Activated CD4-positive, alpha-beta T cell treated with anti-CD3 and anti-CD28 coated beads, Interleukin-2, amount 10 ng/mL, durations not matched to agents 7 days and 5 days (primary cell): ENCODE measurements at places on chromosomes 1 and 21.

DNA sequence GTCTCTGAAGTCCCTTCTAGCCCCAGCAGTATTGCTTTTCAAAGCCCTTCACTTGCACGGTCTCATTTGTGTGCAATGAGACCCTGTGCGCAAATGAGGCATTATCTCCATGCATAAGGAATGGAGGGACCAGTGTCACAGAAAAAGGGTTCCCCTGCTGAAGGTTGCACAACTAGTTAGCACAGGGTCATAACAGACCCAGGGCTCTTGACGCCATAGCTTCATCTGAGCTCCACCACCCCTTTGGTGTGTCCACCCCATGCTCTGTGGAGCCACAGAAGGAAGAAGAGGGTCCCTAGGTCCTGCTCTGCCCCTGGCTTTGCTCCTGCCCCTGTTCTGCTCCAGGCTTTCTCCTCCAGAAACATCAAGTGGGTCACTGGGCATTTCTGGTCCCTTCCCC is 12.6 kb downstream of the SH2D2A start:
- no peak for DNase-seq

DNA sequence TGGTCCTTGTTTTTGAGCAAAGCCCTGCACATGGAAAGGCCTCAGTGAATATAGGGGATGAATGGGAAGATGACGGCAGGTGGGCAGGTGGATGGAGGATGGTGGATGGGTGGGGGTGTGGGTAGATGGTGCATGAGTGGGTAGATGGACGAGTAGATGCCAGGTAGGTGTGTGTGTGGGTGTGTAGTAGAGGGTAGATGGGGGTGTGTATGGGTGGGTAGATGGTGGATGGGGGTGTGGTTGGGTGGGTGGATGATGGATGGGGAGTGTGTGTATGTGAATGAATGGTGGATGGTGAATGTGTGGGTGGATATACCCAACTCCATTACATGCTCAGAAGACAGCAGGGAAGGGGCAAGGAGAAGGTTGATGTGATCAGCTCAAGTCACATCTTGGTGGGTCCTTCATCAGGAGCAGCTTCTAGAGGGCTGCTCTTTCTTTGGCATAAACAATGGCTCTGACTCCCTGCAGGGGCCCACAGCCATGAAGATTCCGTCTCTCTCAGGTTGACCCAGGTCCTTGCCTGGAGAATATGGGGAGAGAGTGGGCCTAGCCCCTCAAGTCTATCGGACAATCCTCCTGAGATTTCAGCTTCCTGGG is 34.2 kb downstream of the GRHL3 start:
- DNase-seq: no peak

- peak; percentile 48 for DNase-seq
Measured at GRCh38 chr1:227869851-227870305, 54.4 kb downstream of the PRSS38 start.

- DNase-seq: no peak
Measured at GRCh38 chr21:35368326-35368725, 319.2 kb upstream of the RUNX1 start.

GRCh38 chr1:241600496-241600901 is 39.7 kb downstream of the CHML start:
- no peak for DNase-seq

GRCh38 chr1:10494418-10494753 is 19.6 kb downstream of the PEX14 start:
- DNase-seq: no peak

- DNase-seq: no peak
Measured at GRCh38 chr1:77556045-77556444, 126.4 kb downstream of the ZZZ3 start.

DNA sequence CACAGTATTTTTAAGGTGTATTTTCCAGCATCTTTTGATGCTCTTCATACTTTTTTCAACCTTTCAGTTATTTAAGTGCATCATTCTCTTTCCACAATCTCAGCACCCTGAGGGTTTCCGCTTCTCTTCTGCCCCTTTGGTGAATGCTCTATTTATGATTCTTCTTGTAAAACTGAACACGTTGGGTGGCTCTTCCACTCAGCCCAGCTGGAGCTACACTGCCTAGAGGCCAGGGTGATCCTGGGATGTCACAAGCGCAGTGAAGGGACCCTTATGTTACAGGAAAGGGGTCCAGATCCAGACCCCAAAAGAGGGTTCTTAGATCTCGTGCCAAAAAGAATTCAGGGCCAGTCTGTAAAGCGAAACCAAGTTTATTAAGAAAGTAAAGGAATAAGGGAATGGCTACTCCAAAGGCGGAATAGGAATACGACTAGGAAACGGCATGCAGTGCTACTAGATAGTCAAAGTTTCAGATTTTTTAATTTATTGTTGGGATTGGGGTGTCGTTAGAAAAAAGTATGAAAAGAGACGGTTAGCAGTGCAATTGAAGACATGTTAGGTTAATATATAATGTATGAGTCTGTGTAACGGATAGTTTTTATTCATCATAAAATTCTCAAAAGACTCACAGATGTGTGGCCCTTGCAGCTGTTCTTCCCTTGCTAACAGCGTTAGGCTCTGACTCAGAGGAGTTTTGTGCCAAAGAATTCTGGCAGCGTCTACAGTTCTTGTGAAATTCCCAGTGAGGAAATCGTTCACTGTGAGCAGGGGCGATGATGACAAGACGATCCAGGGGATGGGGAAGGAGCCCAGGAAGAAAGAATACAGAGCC is 14.4 kb upstream of the ERVH48-1 start:
- no peak for DNase-seq

GRCh38 chr1:196148367-196148970 is 459.8 kb downstream of the KCNT2 start:
- DNase-seq: no peak

- DNase-seq: no peak
Measured at GRCh38 chr1:183553331-183553730, 36.9 kb downstream of the NCF2 start.

DNA sequence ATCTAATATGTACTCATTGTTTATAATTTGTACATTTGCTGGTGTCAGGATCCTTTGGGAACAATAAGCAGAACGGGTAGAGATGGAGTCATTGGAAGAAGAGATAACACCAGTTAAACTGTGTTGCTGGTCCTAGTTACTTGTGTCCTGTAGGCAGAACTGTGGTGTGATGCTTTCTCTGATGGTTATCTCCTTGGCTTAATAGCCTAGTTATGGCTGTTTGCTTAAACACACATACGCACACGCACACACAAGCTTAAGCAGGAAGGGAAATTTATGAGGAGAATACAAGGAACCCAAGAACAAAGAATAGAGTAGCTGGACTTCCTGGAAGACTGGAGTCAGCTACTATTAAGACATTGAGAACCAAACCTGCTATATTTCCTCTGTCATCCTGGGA is 5.7 kb upstream of the PKN2 start:
- no peak for DNase-seq

DNA sequence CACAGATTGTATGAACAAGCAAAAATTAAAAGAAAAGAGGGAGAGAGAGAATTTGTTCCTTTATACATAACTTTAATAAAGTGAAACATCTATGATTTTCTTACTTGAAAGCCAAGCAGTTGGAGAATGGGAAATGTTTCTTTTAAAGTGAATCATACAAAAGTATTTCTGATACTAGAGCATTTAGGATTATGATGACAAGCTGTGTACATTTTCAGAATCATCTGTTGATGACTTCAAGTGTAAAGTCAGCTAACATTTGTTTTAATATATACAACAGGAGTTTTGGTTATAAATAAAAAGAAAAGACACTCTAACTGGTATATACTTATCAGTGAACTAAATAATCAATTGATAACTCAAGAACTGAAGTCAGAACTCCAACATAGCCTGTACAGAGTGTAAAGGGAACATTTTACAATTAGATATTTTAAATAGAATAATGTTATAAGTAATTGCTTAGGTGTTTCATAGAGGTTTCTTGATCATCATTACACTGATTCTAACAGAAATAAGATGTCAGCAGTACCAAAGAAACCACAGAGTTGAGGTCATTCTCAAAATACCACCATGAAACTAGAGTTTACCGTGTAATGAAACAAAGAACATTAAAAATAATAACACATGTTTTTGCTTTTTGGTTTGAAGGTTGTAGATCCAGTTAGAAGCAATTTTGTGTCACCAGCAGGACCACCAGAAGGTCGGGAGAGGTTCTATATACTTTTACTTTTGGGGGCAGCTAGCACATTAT is 103.4 kb downstream of the COL24A1 start:
- no peak for DNase-seq

- no peak for DNase-seq
Measured at GRCh38 chr21:36171741-36172331, 15.2 kb downstream of the DOP1B start.
